ENCODE measurements at places on chromosomes 13 and 19.

DNA sequence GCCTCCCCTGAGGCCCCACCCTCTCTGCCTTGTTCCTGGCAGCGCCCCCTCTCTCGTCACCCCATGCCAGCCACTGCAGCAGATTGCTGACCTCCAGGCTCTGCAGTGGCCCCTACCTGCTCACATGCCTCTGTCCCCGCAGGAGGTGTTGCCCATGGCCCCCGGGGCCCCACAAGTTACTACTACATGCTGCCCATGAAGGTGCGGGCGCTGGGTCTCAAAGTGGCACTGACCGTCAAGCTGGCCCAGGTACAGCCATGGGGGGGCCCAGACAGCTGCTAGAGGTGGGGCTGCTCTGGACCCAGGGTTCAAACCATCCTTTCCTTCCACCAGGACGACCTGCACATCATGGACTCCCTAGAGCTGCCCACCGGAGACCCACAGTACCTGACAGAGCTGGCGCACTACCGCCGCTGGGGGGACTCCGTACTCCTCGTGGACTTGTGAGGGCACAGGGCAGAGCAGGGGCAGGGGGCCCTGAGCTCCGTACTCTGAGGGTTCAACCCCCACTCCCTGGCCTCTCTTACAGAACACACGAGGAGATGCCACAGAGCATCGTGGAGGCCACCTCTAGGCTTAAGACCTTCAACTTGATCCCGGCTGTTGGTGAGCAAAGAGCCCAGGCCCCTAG lies 6.2 kb downstream of the MRPL4 start:
- DNase-seq, result no peak

GRCh38 chr13:102294407-102295018 lies 107.3 kb downstream of the FGF14 start:
- DNase-seq, result no peak

GRCh38 chr13:113548171-113548641 lies 36.3 kb upstream of the TFDP1 start:
- DNase-seq, result no peak

- no peak for DNase-seq
Observed at GRCh38 chr13:77878190-77878589, 40.4 kb downstream of the EDNRB start.

DNA sequence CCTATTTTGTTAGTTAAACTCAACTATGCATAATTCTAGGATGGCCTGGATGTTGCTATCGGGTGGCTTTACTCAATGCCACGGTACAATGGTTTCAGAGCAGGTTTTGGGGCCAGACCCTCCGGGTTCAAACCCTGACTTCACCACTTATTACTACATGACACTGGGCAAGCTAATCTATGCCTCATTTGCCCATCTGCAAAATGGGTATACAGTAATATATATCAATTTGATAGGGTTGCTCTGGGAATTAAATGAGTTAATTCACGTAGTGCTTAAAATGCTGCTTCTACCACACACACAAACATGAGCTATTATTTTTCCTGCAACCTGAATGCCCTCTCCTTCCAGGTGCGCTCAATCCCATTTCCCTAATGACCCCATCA lies 839 bp downstream of the ESD start:
- DNase-seq, result no peak

DNA sequence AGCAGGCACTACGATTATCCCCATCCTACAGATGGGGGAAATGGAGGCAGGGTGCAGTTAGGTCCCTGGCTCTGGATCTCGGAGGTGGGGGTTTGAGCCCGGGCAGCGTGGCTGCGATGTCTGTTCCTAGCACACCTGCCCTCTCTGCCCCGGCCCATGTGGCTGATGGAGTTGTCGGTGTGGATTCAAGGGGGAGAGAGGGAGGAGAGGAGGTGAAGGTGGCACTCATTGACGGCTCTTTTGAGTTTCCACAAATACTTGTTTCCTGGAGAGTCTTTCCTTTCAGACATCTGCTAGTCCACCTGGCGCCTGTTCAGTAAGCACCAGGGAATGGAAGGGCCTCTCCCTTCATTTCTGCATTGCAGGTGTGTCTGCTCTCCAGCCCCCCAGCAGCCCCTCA lies 69.9 kb downstream of the ARHGEF18 start:
- DNase-seq, result no peak

DNA sequence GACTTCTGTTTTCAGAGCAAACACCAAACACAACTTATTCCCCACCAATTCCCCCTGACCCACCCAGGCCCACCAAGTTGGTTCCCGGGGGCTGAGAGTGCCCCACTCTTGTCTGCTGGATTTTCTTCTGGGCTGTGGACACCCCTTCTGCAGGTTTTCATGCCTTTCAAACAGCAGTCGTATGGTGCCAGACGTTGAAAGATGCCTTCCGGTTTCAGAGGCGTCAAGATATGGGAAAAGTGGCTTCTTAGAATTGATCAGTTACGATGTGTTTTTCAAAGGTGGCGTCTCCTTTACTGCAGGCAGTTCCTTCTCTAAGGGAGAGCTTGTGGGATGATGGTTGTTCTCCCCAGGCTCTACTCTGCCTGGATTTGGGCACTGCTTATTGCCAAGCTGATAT lies 12.7 kb downstream of the CLEC11A start:
- DNase-seq, result no peak

- DNase-seq, result no peak
Observed at GRCh38 chr19:8304841-8305621, 3.1 kb downstream of the CD320 start.

GRCh38 chr13:32079587-32079986 lies 48.0 kb downstream of the FRY start:
- no peak for DNase-seq

DNA sequence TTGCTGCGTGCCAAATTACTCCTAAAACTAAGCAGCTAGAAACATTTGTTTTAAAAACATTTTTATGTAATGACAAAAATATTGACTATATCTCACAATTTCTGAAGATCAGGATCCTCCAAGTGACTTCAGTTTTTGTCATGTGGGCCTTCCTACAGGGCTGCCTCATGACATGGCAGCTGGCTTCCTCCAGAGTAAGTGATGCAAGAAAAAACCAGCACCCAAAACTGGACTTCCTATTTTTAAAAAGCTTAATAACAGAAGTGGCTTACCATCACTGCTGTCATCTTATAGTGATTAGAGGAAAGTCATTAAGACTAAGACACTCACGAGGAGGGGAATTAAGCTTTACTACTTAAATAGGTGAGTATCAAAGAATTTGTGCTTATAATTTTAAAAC lies 681.7 kb downstream of the PCDH17 start:
- DNase-seq, result no peak

DNA sequence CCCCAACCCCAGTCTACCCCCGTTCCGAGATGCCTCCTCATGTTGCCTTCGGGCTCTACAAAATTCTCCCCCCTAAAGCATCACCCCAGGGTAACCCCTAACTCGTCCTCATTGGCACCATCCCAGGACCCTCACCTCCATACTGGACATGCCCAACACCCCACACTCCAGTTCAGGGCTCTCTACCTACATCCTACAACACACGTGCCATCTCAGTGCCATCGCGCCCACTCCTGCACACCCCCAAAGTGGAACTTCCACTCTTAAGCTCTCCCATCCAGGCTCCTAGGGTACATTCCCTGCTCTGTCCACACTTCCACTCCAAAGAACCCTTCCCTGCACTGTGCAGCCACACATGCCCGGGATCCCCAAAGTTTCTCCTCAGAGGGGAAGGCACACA lies 827 bp upstream of the FKRP start:
- no peak for DNase-seq

DNA sequence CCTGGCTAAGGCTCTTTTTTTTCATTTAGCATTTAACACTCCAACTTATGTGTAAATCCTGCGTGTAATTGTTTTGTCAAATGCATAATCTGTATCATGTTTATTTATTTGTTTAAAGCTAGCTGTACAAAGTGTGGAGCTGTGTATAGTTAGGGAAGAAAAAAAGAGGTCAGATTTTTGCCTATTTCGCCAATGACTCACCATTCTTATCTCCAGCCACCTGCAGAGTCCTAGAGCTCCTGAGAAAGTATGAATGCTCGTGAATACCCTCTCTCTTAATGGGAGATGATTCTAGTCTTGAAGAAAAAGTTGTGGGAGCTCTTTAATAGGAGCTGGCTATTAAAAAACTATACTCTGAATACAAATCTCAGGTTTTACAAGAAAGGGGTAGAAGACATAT lies 778.8 kb upstream of the SLITRK5 start:
- DNase-seq, result no peak

DNA sequence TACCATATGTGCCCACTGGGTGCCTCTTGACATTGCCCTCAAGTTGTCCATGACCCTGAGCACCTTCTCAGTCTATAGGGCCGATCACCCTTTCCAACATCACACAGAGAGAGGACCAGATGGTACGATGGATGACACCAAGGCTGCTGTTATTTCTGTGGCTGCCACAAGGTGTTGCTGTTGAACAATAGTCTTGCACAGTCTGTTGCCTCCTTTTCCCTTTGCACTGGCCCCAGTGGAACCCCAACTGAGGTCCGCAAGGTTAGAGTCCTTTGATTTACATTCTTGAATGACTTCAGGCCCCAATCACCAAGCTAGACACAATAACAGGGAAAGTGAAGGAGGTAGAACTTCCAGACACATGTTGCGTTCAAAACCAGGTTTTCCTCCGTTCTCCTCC lies 52.0 kb downstream of the TINCR start:
- no peak for DNase-seq

DNA sequence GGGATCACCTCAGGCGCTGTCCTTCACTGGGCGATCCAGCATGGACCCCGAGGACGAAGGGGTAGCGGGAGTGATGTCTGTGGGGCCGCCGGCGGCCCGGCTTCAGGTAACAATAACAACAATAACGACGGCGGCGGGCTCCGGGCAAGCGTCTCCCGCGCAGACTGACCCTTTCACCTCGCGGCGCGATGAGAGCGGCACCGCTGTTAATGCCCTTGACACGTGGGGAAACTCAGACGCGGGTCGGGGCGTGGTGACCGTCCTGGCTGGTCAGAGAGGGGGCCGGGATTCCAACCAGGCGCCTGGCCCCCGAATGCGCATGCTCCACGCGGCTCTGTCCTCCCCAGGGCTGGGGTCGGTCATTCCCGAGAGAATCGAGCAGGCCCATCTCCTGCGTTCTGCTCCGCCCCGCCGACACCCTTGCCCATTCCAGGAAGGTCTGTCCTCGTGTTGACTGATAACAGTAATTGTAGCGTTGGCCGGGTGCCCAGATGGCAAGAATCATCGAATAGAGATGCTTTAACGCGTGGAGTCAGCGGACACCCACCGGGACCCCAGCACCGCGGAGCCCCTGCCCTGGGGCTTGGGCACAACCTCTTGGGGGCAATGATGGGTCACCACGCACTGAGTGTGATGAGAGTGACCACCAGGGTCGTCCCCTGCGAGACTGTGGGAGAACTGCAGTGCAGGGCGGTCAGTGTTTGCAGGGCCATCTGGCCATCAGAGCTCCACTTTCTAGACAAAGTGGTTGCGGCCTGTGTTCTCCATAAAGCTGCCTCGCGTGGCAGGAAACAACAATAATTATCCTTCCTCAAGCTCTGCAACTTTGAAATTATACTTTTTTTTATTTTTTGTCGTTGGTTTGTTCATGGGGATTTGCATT lies 528 bp downstream of the ZNF8 start:
- DNase-seq, result peak; percentile 7

DNA sequence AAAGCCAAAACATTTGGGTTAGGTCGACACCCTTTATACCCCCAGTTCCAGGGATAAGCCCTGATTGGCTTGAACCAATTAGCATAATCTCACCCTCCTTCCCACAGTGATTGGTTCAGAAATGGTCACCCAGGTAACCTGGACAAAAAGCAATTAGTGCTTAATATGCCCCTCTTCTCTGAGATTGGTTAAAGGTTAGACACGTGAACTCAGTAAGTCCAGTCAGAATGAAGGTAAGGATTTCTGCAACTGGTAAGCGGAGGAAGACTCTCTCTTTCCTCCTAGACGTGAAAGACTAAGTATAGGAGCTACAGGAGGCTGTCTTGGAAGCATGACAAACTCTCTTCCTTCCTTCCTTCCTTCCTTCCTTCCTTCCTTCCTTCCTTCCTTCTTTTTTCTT lies 1.3 kb upstream of the PNMA8C start:
- DNase-seq, result no peak

GRCh38 chr19:40155749-40156265 lies 35.4 kb upstream of the MAP3K10 start:
- DNase-seq, result no peak

GRCh38 chr19:16235811-16236652 lies 38.3 kb downstream of the AP1M1 start:
- no peak for DNase-seq

- no peak for DNase-seq
Observed at GRCh38 chr13:52118595-52118994, 10.3 kb downstream of the NEK5 start.

- DNase-seq, result no peak
Observed at GRCh38 chr19:49811328-49811727, 1.8 kb downstream of the FUZ start.

DNA sequence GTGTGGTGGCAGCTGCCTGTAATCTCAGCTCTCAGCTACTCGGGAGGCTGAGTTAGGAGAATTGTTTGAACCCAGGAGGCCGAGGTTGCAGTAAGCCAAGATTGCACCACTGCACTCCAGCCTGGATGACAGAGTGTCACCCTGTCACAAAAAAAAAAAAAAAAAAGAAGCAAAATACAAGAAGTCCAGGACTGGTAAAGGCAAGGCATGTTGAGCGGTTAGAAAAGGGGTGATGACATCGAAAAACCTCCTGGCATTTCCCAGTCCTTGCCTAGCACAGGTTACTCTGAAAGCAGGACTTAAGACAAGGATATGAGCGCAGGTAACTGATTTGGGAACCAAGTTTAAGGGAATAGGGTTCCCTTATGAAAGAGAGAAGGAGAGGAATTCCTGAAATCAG lies 2.5 kb upstream of the LILRB4 start:
- no peak for DNase-seq

DNA sequence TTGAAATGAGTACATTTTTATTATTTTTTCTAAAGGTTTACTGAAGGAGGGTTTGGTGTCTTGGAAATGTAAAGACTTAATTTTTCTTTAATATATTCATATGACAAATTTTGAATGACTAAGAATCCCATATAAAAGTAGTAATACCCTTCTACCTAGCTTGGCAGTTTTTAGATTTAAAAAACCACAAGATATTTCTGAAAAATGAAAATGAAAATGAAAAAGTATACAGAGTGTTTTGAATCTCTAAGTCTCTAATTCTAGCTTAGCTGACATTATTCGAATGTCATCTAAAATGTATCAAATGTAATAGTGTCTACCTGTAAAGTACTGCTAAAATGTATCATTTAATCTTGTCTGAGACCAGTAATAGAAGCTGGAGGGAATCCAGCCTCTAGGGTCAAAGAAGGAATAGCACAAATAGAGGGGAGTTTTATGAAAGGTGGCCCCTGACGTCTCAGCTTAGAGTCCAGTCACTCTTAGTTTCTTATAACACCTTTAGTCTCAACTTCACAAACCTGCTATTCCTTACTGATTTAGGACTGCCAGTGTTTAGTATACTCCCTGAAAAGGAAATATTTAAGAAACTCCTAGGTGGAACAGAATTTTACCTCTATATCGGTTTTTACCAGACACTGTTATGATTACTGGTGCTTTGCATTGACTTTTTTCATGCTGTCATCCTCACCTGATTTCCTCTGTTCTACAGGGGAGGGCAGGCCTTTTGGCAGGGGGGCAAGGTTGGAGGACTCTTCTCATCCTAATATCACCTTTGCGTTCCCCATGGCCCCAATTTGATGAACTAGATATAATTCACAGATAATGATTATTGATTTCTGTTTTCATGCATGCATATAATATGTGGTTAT lies 16.2 kb upstream of the MIR17HG start:
- no peak for DNase-seq
